ENCODE measurements at places on chromosomes 7 and 10. TPM values are rescaled to one million over a fixed set of nuclear protein-coding genes. Genes with fewer than 3 reads are reported as not detected.

- no peak overlapping the region for H3K27ac ChIP-seq
- H3K27me3 ChIP-seq: no peaks in the 10 kb centered on the region
- no peaks in the 10 kb centered on the region for H3K36me3 ChIP-seq
- H3K4me3 ChIP-seq: no peak overlapping the region
These were observed 35.1 kb downstream of the LANCL2 start for GRCh38 chr7:55400191-55400590.

DNA sequence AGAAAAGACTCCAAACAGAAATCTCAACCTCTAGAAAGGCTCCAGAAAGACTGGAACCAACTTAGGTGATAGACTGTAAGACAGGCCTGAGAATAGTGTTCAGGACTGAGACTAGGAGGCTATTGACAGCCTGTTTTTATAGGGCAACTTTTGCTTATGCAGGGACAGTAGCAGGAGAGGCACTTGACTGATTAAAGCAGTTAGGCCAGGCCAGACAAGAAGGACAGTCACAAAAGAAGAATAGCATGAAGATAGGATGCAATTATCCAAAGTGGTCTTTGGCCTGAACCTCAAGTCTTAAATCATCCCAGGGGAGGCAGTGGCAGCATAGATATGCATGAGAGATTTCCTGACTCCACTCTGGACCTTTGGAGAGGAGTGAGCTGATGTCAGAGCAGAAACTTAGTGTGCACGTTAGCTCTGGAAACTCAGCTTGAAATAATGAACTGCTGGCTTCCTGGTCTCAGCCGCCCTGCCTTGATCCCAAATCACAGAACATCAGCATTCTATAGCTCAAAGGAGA lies 290.6 kb downstream of the SORCS3 start:
- no peaks in the 10 kb centered on the region for H3K36me3 ChIP-seq
- DNase-seq: no peak
- no peak overlapping the region for H3K27ac ChIP-seq
- no peaks in the 10 kb centered on the region for H3K27me3 ChIP-seq

DNA sequence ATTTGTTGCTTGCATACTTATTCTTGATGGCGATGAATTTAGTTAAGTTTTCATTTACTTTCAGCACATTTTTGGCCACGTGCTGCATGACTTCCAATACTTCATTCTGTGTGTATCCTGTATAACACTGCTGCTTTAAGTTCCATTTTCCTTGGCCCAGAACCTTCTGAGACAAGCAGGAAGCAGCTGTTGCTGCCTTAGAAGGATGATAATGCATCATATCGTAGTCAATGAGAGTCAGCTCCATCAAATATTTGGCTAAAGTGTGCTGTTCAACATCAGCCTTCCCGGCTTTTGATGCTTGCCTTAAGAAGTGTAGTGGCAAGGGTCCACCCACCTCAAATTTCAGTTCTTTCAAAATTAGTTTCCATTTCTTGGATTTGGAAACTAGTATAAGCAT lies 59.2 kb upstream of the GLCCI1 start:
- H3K27ac ChIP-seq: no peak overlapping the region
- no peaks in the 10 kb centered on the region for H3K36me3 ChIP-seq
- DNase-seq: no peak
- H3K4me3 ChIP-seq: no peak overlapping the region
- peaks cover 27% of the 10 kb centered on the region for H3K4me1 ChIP-seq

The FAM24B gene
- total RNA-seq: 10.9 TPM

The CCL24 gene
- not detected for total RNA-seq

Measured in GM23338 (cell line).